ENCODE measurements at places on chromosomes 7 and 10. TPM values are rescaled to one million over a fixed set of nuclear protein-coding genes. Genes with fewer than 3 reads are reported as not detected.

GRCh38 chr10:125549653-125550052 is 133.3 kb downstream of the TEX36 start:
- DNase-seq = no peak

GRCh38 chr10:102316421-102316820 is 71.1 kb downstream of the GBF1 start:
- DNase-seq = no peak

GRCh38 chr7:25952261-25953057 is 199.5 kb upstream of the NFE2L3 start:
- no peak for DNase-seq

DNA sequence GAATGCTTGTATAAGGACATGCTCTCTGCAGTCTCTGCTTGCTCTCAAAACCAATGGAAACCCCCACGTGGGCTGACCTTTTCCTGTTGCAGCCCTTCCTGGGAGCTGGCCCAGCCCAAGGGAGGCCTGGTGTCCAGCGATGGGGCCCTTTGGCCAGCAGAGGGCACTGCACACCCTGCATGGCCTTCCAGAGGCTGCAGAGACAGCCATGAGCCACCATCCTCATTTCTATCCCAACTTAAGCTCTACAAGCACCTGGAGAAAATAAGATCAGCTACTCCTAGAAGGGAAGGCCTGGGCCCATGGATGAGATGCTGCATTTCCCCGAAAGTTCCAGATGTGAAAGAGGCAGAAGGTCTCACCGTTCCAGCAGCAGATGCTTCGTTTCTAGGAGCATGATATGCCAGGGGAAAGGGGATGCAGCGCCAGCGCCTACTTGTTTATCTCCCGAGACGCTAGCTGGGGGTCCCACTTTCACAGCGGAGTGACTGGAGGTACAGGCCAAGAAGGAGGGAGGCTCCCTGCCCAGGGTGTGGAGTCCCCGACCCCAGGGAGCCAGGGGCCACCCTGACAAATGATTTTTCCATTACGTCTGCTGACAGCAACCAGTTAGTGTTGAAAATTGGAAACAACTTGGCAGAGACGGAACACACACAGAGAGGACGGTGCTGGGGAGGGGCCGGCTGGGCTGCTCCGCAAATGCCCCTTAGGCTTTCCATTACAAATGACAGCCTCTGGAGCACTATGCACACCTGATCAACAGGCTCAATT is 106.4 kb downstream of the ZRANB1 start:
- DNase-seq = peak; percentile 88

DNA sequence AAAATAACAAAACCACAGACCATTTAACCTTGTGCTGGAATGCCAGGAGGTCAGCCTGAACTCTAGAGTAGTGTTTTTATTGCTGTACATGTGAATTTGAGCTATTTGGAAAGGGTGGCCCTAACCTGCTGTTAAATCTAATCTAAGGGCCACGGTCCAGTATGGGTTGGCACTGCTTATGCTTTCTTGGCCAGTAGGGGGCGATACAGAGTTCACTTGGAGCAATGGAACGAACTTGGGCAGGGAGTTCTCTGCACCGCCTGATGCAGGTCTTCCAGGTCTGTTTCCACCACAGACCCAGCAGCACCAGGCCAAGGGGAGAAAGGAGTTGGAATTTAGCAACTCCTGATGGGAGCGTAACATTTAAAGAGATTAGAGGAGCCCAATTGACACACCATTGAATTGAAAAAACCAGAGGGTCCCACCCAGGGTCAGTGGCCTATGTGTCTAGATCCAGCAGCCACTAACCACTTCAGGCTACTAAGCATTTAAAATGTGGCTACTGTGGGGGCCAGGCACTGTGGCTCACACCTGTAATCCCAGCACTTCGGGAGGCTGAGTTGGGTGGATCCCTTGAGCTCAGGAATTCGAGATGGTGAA is 75.7 kb upstream of the EFCAB10 start:
- no peak for DNase-seq

GRCh38 chr10:89213191-89213808 is 6.2 kb upstream of the CH25H start:
- DNase-seq = peak; percentile 58

DNA sequence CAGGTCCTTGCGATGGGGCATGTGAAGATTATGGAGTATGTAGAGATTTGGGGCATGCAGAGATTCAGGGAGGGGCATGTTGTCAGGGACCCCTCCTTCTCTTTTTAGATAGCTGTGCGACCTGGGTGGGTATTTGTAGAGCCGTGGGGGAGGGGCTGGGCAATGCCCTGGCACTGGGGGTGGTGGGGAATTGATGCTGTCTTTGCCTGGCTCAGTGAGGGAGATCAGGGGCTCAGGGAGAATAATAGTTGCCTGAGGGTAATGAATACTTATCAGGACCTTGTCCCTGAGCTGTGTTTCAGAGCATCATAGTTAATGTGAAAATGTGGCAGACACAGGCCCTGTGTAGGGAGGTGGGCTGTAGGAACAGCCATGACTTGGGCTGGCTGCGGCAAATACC is 3.5 kb downstream of the RAMP3 start:
- DNase-seq = no peak

- no peak for DNase-seq
These were observed 794.5 kb upstream of the IGFBP3 start for GRCh38 chr7:46715579-46715978.

- no peak for DNase-seq
These were observed 214.6 kb downstream of the SFMBT2 start for GRCh38 chr10:7196284-7196683.

GRCh38 chr10:103373544-103373943 is 5.8 kb downstream of the TAF5 start:
- no peak for DNase-seq

DNA sequence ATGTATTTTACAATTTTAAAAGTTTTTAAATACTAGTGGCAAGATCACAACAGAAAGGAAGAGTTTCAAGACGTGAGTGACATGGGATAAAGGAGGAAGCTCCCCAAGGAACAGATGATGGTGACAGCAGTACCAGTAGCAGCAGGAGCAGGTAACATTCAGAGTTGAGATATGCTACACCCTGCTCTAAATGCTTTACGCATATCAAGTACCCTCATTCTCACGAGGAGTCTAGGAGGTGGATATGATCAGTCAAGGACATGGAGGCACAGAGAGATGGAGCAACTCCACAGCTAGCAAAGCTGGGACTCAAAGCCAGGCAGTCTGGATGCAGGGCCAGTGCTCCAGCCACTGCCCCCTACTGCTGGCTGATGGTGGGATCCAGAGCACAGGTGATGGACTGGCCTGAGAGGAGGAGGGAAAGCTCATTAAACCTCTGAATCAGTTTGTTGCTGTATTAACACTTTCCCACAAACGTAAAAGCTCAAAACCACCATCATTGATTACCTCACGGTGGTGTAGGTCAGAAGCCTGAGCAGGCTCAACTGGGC is 17.5 kb downstream of the RP9 start:
- DNase-seq = no peak

GRCh38 chr7:128267595-128267924 is 26.5 kb downstream of the LEP start:
- no peak for DNase-seq

DNA sequence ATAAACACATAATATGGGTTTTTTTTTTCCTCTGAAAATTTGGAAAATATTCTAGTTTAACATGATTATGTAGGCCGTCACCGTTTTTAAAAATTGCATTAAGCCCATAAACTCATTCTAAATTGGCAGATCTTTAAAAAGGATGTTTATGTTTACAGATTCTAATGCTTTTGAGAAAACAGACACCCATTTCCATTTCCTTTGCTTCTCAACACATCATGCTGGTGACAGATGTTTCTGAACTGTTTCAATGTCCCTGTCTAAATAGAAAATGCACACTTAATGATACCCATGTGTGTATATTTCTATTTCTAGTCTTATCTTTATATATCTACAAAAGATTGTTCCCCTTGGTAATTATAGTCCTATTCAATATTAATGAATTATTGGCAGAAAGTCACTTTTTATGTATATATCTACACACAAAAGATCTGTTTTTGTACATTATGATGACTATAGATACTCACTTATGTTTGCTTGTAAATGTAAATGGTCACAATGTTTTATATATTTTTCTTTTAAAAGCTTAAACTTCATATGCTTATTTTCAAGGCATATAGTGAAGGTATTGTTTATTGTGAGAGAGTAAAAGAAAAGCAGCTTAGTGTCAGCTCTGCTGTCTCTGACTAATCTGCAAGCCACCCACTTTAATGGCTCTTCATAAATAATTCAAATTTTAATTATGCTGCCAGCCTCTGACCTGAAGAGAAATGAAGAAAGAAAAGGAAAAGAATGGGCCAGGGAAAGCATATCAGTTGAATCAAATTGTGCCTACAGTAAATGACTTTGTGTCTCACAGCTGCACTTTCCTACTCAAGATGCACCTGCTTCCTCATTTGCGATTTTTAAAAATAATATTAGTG is 179.4 kb downstream of the CACNA2D1 start:
- DNase-seq = no peak

DNA sequence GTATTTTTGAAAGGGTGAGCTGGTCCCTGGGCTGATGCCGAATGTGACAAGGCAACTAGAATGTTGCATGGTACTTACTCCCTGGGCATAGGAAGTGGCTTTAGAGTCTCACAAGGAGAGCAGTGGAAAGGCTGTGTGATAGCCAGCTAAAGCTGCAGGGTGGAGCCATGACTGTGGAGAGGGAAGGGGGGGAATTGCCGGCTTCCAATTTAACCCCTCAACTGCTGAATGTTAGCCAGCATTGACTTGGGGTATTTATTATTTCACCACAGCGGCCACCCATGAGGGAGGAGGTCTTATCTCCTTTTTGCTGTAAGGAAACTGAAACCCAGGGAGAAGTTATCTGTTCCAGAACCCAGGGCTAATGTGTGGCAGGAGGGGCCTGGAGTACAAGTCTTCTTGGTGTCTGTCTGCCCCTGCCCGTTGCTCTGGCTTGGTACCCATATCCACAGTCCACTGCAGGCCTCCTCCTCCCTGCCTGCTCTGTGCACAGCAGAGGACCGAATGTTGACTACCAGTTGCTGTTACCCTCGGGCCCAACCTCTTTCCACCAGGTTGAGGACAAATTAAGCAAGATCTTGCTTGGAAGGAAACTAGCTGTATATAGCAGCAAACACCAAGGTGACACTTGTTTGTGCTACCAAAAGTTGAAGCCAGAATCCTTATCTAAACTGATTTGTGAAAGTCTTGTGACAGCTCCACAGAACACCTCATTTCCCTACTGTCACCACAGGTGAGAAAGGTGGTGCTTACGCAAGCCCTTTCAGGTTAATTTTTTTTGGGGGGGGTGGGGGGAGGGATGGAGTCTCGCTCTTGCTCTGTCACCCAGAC is 37.6 kb downstream of the WBP1L start:
- no peak for DNase-seq

- no peak for DNase-seq
These were observed 596.8 kb downstream of the PTPRN2 start for GRCh38 chr7:157990881-157991250.

- no peak for DNase-seq
These were observed 280.8 kb upstream of the LRGUK start for GRCh38 chr7:133846203-133846945.

DNA sequence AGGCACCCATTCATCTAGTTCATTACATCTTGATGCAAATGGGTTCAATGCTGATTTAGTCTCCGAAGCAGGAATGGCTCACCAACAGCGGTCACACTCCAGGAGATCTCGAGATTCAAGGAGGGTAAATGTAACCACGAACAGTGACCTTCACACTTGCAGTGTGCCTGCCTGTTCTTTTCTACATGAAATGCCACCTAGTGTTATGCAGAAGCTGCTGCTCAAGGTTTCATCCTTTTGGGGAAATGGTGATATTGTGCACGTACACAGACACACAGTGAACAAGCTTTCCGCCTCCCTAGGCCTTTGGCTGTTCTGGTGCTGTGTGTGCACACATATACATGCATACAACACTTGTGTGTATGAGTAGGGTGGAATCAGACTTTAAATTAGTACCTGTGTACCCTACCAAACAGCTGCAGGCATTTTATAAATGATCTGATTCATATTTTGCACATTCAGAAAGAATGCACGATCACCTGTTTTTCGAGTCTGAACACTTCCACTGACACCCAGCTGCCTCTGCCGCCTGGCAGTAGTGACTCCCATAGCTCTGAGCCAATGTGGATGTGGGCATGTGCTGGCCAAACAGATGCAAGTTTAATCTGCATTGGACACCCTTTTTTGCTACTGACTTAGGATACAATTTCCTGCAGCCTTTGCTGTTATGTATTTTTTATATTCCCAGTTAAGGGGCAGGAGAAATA is 100.5 kb downstream of the TACC2 start:
- peak; percentile 71 for DNase-seq

DNA sequence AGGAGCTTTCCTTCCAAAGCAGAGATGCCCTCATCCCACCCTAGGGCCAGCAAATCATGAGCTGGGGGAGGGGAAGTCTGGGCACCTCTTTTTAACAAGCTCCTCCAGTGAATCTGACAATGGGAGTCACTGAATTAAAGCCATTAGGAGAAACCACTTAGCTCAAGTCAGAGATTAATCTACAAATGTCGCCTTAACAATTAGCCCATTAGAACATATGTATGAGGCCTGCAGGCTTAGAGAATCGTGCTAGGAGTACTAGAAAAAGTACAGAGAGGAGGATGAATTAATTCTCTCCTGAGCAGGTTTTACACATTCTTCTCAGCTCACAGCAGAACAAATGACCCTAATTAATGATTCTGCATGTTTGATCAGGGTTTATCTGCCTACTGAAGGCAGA is 381.3 kb downstream of the KCNMA1 start:
- DNase-seq = no peak

- DNase-seq = no peak
These were observed 566.3 kb downstream of the GRM8 start for GRCh38 chr7:126686474-126686873.

- no peak for DNase-seq
These were observed 5.0 kb downstream of the MXI1 start for GRCh38 chr10:110212119-110213006.

DNA sequence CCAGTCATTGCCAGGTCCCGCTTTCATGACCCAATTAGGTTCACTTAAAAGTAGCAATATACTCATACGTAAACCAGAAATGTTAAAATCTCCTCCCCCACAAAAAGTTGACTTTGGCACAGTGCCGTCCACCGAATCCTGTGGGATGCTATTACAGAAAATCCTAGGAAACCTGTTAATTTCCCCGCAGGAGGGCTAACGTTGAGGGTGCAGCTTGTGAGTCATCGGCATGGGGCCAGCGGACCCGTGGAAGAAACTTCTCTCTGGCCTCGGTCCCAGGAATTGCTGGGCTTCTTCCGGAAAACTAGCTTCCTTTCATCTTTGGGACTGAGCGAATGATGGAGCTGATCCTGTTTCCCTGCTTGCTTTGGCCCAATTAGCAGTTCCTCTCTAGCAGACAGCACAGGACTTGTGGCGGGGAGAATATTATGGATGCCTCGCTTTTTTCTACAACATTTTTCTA is 13.5 kb downstream of the CRYGN start:
- DNase-seq = peak; percentile 78

Gene FRMPD2
- total RNA-seq = not detected

Gene ELN
- 16.6 TPM for total RNA-seq

Gene FAM20C
- 21.7 TPM for total RNA-seq

Gene IFIT1B
- not detected for total RNA-seq

Gene TMEM184A
- 2.8 TPM for total RNA-seq

Gene SPDYE5
- total RNA-seq = not detected

Gene NCF1
- total RNA-seq = not detected

Gene EPDR1
- 357 TPM for total RNA-seq

All from myocyte (in vitro differentiated cells).